ENCODE measurements at places on chromosomes 11 and 22. TPM values are rescaled to one million over a fixed set of nuclear protein-coding genes. Genes with fewer than 3 reads are reported as not detected.

The KRTAP5-10 gene
- not detected for polyA plus RNA-seq

The KCNK4 gene
- 0.05 TPM for polyA plus RNA-seq

The LRRC32 gene
- polyA plus RNA-seq: 72.1 TPM

The RBM4B gene
- polyA plus RNA-seq: 11.5 TPM

The FAM83F gene
- 3.6 TPM for polyA plus RNA-seq

The C11orf16 gene
- not detected for polyA plus RNA-seq

The OR8D4 gene
- not detected for polyA plus RNA-seq

The DUSP8 gene
- 13.3 TPM for polyA plus RNA-seq

The CD44 gene
- polyA plus RNA-seq: 7.5 TPM

The DDI1 gene
- polyA plus RNA-seq: not detected

The MUC5AC gene
- not detected for polyA plus RNA-seq

The PIH1D2 gene
- polyA plus RNA-seq: 1.8 TPM

The APLNR gene
- polyA plus RNA-seq: 2.2 TPM

The NCF4 gene
- 3.6 TPM for polyA plus RNA-seq

The SEZ6L gene
- polyA plus RNA-seq: 0.11 TPM

The SNX19 gene
- 17.3 TPM for polyA plus RNA-seq

Measured in right cardiac atrium (tissue), 5 donors.